ENCODE measurements at places on chromosomes 2 and 18.

GRCh38 chr2:112255875-112256274 is 1.0 kb upstream of the ZC3H8 start:
- no peak for DNase-seq

DNA sequence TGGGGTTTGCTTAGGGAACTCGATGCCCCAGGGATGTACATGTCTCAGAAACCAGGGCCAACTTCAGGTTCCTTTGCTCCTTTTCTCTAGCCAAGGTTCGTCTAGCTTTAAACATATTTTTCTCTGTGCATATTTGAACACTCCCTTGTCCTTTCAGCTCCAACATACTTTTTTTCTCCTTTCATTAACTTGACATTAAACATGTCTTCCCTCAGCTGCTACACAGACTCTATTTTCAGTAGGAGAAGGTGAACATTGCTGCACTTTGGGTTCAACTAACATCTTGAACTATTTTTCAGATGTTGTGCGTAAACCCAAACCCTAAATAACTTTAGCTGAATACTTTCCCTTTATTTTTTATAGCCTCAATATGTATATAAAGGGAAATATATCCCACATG is 212.9 kb downstream of the MTX2 start:
- no peak for DNase-seq

GRCh38 chr2:54403512-54404238 is 52.5 kb upstream of the SPTBN1 start:
- no peak for DNase-seq

GRCh38 chr2:13121096-13121495 is 404.4 kb downstream of the TRIB2 start:
- DNase-seq, result no peak

GRCh38 chr2:37780387-37780676 is 108.9 kb upstream of the CDC42EP3 start:
- no peak for DNase-seq

DNA sequence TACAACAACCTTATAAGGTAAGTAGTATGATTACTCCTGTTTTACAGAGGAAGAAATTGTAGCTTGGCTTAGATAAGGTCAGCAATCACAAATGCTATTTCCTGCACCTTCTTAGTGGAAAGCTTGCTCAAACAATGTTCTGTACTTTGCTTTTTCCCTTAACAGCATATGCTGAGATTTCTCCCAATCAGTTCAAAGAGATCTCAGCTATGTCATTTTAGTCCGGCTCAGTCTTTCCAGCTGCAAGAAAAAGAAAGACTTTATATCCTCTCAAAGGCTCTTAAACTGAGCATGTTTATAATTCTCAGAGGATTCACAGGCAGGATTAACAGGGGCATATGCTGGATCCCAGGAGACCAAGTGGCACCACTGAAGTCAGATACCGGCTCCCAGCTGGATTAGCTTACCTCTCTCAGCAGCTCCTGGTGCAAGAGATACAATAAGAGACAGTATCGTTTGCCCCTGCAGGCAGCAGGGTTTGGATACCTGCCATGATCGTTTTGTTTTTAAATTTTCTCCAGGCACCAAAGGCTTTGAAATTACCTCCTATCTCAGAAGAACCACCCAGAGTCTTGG is 29.5 kb downstream of the KIAA2012 start:
- DNase-seq, result no peak

DNA sequence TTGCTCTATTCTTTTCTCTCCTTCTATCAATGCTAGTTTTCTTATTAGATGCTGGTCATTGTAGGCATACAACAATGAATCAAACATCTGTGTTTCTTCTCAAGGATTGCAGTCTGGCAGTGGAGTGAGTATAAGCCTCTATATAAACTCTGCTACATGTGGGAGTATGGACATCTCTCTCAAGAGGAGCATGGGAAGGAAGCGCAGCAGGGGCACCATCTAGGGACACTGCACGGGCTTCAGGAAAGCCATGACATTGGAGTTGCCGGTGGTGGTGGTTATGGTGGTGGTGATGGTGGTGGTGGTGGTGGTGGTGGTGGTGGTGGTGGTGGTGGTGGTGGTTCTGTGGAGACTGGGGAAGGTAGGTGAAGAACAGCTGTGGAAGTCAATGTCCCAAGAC is 462.6 kb downstream of the RNF144A start:
- DNase-seq, result no peak

GRCh38 chr2:128838244-128838643 is 519.6 kb upstream of the HS6ST1 start:
- DNase-seq, result no peak

GRCh38 chr2:107634172-107634571 is 192.5 kb upstream of the RGPD4 start:
- DNase-seq, result no peak

DNA sequence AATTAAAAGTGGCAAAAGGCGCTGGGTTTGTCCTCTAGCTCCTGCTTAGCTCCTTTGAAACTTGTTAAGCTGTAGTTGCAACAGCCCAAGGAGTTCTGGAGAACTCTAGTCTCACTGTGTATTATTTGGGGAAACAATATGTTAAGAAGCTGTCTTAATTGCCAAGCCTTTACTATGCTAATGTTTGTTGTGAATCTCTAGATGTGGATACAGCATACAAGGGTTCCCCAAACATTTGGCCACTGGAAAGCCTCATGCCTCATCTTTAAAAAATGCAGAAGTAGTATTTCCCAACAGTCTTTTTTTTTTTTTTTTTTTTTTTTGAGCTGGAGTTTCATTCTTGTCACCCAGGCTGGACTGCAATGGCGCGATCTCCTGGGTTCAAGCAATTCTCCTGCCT is 236.7 kb downstream of the PRKCE start:
- no peak for DNase-seq

- DNase-seq, result no peak
These were observed 2.9 kb upstream of the MEIS1 start for GRCh38 chr2:66431846-66432587.
